Caco-2 (cell line): ENCODE measurements at places on chromosomes 16 and 17.

DNA sequence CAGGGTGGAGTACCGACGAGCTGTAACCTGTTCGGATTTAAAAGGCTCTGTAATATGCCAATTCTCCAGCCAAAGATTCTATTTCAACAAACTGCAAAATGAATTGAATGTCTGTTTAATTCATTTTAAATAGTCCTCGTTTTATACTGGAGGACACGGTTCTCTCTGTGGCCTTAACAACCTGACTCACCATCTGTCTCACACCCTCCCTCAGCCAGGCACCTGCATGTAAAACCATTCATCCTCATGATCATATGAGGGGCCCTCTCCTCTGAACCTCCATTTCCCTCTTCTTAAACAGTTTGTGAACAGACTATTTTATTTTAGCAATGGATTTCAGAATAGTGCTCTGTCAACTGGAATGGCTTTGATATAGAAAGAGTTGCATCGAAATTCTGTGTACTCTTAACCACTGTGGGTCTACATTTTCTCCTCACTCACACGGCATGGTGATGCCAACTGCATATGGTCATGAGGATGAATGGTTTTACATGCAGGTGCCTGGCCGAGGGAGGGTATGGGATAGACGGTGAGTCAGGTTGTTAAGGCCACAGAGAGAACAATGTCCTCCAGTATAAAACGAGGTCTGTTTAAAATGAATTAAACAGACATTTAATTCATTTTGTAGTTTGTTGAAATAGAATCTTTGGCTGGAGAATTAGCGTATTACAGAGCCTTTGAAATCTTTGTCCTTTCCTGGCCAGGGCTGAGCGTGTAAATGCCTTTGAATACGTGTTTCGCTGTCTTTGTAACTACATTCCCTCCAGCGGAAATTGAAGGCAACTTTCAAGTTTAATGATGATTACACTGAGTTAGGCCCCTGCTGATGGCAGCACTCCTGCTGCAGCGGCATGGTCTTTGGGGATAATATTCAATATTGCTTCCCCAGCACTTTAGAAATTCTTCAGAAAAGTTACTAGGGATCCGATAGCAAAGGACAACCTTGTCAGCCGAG is 329.6 kb downstream of the SNX29 start:
- DNase-seq: no peak
- no peaks in the 10 kb centered on the region for H3K36me3 ChIP-seq
- H3K4me1 ChIP-seq: no peaks in the 10 kb centered on the region
- H3K27me3 ChIP-seq: no peaks in the 10 kb centered on the region

GRCh38 chr17:71530248-71530647 is 590.6 kb upstream of the SOX9 start:
- H3K27me3 ChIP-seq: no peaks in the 10 kb centered on the region
- no peak overlapping the region for H3K27ac ChIP-seq
- no peak overlapping the region for H3K4me3 ChIP-seq
- no peak for DNase-seq
- H3K36me3 ChIP-seq: no peaks in the 10 kb centered on the region

DNA sequence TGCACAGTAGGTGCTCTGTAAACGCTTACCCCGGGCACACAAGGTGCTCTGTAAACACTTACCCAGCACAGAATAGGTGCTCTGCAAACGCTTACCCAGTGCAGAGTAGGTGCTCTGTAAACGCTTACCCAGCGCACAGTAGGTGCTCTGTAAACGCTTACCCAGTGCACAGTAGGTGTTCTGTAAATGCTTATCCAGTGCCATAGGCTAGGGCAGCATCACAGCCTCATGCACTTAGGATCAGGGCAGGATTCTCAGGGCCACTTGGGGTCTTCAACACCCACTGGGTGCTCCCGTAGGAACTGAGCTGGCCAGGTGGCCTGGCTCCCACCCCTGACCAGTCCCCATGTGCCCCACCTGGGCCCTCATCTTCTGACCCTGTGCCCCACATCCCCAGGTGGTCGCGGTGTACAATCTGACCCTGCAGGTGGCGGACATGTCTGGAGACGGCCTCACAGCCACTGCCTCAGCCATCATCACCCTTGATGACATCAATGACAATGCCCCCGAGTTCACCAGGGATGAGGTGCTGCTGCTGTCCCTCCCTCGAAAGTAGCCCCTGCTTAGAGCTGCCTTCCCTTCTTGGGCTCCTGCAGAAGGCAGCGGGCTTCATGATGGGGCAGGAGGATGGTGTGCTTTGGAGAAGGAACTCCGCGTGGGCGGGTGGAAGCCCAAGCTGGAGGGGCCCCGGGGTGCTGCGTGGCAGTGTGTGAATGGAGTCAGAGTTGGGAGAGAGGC is 13.1 kb downstream of the SLC22A31 start:
- H3K27me3 ChIP-seq: no peaks in the 10 kb centered on the region
- peaks cover 4% of the 10 kb centered on the region; the same call in 1 of the 2 replicates for H3K4me1 ChIP-seq
- H3K36me3 ChIP-seq: no peaks in the 10 kb centered on the region
- H3K4me3 ChIP-seq: no peak overlapping the region

GRCh38 chr16:5584109-5584508 is 486.5 kb upstream of the EEF2KMT start:
- H3K27ac ChIP-seq: no peak overlapping the region
- H3K4me3 ChIP-seq: no peak overlapping the region
- no peaks in the 10 kb centered on the region for H3K27me3 ChIP-seq
- no peaks in the 10 kb centered on the region for H3K4me1 ChIP-seq

GRCh38 chr16:65657071-65657494 is 535.2 kb upstream of the CDH11 start:
- no peak overlapping the region for H3K4me3 ChIP-seq
- H3K27ac ChIP-seq: no peak overlapping the region
- no peaks in the 10 kb centered on the region for H3K36me3 ChIP-seq
- H3K27me3 ChIP-seq: no peaks in the 10 kb centered on the region
- H3K4me1 ChIP-seq: no peaks in the 10 kb centered on the region
- no peak for DNase-seq

DNA sequence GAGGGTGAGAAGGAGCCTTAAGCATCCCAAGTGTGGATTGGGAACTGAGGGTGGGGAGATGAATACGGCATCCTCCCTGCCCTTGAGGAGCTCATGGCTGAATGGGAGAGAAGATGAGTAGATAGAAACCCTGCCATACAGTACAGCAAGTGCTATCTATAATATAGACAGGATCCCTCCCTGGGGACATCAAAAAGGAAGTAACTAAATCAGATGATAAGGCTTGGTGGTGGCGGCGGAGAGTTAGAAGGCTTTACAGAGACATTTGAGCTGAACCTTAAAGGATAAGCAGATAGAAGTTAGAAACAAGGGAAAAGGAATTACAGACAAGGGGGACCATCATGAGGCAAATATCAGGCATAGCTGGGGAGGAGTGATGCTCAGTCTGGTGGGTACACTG is 67.5 kb upstream of the TMEM132E start:
- H3K27ac ChIP-seq: no peak overlapping the region
- H3K36me3 ChIP-seq: no peaks in the 10 kb centered on the region
- H3K4me3 ChIP-seq: no peak overlapping the region

GRCh38 chr17:28142305-28142704 is 99.8 kb downstream of the NLK start:
- no peaks in the 10 kb centered on the region; the same call in 1 of the 2 replicates for H3K36me3 ChIP-seq
- no peak overlapping the region for H3K27ac ChIP-seq
- no peak for DNase-seq
- H3K4me3 ChIP-seq: no peak overlapping the region
- no peaks in the 10 kb centered on the region for H3K27me3 ChIP-seq
